ENCODE measurements at places on chromosomes 12 and 14.

DNA sequence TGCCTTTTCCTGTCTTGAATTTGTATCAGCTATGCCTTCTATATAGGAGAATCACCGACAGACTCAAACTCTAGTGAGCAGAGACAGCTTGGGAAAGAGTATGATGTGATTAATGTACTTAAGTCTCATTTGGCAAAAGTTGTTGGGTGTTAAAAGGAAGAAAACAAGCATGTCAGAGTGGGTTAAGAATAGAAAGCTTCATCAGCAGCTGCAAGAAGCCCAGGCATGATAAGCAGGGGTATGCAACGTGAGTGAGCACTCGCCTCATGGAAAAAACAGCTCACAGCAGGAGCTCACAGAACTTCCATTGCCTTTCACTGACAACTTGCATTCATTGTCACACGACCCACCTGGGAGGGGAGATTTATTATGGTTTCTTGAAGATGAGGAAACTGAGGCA is 35.9 kb upstream of the WNK1 start:
- DNase-seq, result no peak

GRCh38 chr12:47882781-47883546 is 21.8 kb downstream of the VDR start:
- DNase-seq, result no peak

GRCh38 chr14:93212432-93212831 is 5.4 kb downstream of the UBR7 start:
- DNase-seq, result no peak

- no peak for DNase-seq
Measured at GRCh38 chr12:27297566-27297965, 35.1 kb upstream of the BMAL2 start.

GRCh38 chr12:68292151-68292943 is 38.9 kb upstream of the IL22 start:
- DNase-seq, result no peak

DNA sequence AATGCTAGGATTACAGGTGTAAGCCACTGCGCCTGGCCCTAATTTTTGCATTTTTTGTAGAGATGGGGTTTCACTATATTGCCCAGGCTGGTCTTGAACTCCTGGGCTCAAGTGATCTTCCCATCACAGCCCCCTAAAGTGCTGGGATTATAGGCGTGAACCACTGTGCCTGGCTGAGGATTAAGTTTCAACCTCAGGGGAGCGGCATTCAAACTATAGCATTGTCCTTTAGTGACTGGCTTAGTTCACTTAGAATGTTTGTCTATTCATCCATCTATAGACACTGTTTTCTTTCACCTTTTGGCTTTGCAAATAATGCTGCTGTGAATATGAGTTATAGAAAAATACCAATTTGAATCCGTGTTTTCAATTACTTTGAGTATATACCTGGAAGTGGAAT is 25.2 kb downstream of the PTPN11 start:
- DNase-seq, result no peak

DNA sequence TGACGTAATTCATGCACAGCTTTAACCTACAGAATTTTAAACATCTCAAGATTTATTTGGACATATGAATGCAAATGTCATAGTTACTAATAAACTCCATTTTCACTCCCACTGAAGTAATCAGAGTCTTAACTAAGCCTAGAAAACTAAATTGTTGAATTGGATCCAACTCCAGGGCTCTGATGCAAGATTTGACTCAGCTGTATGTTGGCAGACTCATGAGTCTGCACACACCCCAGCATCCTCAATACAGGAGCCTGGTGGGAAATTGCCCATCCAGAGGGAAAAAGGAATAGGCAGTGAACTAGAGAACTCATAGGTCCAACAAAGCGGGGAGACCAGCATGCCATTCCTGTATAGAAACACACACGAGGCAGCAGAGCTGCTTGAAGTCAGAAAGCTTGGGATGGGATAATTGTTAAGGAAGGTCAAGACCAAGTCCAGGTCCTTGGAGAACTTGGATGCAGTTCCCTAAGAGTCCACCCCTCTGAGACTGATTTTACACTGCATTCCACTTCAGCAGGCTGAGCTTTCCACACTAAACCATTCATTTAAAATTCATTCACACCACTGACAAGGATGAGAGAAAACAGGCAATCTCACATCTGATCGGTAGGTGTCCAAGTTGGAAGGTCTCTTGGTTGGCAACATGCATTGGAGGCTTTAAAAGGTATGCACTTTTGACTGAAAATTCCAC is 14.4 kb downstream of the TMTC1 start:
- no peak for DNase-seq

DNA sequence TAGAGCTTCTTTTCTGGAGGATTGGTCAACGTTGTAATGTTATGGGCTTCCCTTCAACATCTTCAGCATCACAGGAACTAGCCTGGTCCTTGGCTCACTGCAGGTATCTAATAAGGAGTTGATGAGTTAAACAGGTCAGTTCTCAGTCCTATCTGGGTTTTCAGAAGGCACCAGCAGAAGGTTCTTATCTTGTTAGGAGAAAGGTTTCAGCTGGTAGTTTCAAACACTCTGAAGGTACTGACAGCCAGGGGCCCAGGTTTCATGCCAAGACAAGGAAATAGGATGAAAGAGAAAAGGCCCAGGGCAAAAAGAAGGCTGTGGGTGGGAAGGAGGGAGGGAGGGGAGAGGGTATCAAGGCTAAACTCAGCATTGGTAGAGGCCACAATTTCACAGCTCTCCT is 21.4 kb downstream of the TMEM229B start:
- no peak for DNase-seq

DNA sequence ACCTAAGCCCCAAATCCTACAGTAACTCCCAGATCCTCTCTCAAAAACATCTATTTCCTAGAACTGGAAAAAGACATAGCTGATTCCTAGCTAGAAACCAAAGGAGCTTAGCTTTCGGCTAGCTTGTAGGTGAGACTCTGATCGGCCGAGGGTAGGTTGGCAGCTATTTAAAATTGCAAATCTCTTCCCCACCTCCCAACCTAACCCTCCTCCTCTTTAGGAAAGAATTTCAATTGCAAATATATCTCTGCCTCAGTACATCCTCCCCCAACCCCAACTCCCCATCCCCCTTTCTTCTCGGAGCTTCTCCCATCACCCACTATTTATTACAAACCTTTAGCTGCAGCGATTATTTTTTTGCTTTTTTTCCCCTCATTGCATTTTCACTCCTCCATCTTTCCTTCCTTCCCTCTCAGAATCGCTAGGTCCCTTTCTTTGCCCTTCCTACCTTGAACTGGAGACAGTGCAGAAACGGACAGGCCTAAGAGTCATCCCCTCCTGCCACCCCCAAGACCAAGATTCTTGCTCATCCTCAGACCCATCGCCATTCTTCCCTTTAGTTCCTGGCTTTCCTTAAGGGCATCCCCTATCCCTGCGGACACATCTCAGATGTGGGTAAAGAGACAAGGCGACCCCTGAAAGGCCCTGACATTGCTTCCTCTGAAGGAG is 13.4 kb downstream of the ZFHX2 start:
- no peak for DNase-seq

DNA sequence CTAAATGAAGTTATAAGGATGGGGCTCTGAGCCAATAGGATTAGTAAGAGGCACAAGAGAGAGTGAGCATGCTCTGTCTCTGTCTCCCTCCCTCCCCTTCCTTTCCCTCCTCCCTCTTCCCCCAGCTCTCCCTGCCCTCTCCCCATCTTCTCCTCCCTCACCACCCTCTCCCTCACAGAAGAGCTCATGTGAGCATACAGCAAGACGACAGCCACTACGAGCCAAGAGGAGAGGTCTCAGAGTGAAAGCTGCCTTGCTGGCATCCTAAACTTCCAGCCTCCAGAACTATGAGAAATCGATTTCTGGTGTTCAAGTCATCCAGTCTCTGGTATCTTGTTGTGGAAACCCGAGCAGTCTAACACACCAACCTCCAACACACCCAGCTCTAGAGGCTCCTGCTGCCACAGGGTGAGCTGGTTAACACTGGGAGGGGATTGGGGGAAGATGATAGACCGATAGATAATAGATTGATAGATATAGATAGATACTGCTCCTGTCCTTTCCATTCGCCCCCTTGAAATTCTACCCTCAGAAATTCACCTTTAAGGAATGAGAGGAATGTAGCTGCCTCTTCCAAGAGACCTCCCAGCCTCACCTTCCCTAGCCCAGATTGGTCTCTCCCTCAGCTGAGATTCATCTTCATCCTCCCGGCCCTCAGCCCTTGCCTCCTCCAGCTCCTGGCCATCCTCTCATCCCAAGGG is 25.8 kb upstream of the ACTN1 start:
- DNase-seq, result no peak

- peak; percentile 3 for DNase-seq
Measured at GRCh38 chr14:70808416-70809224, 693 bp downstream of the MAP3K9 start.

- DNase-seq, result peak; percentile 44
Measured at GRCh38 chr12:10140001-10140400, 10.0 kb upstream of the CLEC7A start.

DNA sequence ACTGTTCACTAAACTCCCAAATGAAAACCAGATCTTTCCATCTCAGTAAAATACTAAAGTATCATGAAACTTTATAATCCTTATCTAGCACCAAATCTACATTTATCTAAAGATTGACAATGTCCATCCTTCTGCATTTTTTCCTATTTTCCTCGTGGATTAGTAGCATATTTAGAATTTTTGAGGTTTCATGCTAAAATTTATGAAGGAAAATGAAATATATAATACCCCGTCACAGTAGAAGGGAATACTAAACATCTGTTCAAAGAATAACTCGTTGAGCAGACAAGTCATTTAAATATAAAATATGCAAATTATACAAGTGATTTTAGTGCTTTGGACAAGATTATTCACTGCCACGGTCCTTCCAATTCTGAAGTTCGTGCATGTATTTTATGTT is 122.7 kb upstream of the SLCO1C1 start:
- no peak for DNase-seq

- no peak for DNase-seq
Measured at GRCh38 chr14:62081012-62081612, 318.9 kb downstream of the SNAPC1 start.

- no peak for DNase-seq
Measured at GRCh38 chr12:49015196-49015595, 3.4 kb downstream of the PRKAG1 start.

DNA sequence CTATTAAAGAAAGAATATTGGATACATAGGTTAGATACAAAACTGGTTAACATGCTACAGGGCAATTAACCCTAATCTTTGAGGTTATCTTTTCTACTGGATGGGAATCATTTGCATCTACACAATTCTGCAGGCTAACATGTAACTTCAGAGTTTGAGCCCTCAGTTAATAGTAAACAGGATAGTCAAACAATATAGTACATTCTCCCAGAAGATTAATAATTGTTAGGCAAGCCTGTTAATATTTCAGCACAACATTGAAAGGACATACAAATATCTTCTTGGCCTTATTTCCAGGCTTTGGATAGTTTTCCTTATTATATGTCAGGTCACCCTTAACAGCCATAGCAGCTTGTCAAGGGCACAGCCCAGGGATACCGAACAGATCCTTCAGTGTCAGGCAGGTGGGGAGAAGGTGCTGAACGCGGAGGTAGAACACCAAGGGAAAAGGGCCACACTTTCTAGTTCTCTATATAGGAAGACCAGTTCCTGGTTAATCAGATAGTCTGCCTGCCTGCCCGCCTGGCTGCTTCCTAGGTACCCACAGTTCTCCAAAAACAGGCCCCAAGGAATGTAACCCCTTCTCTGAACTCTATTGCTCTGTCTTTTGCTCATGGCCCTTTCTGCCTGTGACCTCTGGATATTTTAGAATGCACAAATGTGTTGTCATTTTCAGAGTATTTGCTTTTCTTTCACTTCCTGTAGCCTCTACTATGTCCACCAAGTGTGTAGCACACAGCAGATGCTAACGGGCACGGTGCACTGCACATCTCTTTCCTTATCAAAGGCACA is 256.0 kb downstream of the PCNX1 start:
- no peak for DNase-seq

- no peak for DNase-seq
Measured at GRCh38 chr12:51160814-51161459, 12.0 kb downstream of the TFCP2 start.

GRCh38 chr14:22819151-22819988 is 4.1 kb upstream of the SLC7A7 start:
- DNase-seq, result no peak

DNA sequence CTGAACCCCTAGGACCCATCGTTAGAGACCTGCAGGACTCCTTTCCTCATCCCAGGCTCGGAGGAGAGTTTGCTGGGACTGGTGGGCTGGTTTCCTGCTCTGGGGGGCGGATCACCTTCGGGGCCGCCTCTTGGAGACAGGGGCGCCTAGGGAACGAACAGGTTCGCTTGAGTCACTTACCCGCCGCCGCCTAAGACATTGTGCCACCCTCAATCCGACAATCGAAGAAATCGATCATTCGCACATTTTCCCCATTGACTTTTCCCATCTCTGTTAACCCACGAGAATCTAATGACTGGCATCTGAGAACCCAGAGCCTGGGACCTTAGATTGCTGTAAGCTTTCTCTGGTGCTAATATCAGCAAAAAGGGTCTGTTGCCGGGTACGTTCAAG is 322 bp downstream of the SLC39A9 start:
- no peak for DNase-seq

- no peak for DNase-seq
Measured at GRCh38 chr14:68235011-68235410, 415.4 kb downstream of the RAD51B start.

- DNase-seq, result no peak
Measured at GRCh38 chr14:103819503-103820307, 27.7 kb downstream of the PPP1R13B start.

DNA sequence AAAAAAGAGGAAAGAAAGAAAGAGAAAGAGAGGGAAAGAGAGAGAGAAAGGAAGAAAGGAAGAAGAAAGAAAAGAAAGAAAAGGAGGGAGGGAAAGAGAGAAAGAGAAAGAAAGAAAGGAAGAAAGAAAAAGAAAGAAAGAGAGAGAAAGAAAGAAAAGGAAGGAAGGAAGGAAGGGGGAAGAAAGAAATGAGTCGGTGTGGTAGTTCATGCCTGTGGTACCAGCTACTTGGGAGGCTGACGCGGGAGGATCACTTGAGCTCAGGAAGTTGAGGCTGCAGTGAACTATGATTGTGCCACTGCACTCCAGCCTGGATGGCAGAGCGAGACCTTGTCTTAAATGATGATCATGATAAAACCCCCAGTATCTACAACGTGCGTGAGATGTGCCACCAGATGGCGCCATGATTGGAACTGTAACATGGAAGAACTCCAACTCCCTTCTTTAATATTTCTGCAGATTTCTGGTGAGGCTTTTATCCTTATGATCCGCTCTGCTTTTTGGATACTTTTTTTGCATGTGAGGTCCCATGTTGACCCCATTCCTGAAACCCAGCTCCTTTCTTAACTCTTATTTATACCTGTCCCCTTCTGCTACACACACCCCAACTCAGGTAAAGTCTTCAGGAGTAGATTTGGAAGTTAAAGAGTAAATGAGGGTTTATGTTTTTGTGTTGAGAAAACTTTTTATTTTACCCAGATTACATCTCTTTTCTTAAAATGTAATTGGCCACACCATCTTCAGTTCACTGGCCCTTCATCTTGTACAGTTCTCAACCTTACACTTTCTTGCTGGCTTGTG is 25.6 kb downstream of the RNASE10 start:
- peak; percentile 66 for DNase-seq

GRCh38 chr12:113276306-113276705 is 55.0 kb downstream of the TPCN1 start:
- DNase-seq, result no peak

All from LoVo (cell line).